ENCODE measurements at places on chromosomes 3 and 15. TPM values are rescaled to one million over a fixed set of nuclear protein-coding genes. Genes with fewer than 3 reads are reported as not detected.

GRCh38 chr3:19547665-19548464 is 386.2 kb downstream of the EFHB start:
- DNase-seq = no peak

DNA sequence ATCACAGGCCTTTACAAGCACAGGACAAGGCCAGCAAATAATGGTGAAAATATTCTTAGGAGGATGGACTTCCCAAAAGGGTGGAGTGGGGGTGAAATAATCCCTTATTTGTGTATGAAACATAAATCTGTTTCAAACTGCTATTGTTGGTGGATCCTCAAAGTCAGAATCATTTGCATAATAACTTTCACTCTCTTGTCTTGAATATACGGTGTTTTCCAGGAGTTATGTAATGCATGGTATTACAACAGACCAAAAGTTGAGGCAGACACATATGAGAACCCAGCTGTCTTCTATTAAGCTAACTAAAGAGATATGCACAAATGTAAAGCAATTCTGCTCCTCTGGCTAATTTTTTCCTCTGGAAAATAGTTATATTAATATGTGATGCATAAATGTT is 57.7 kb downstream of the PRTG start:
- no peak for DNase-seq

GRCh38 chr15:40763801-40764628 is at the start of gene GCHFR:
GCHFR (plus strand) TSS chr15:40764068; CDS start chr15:40764181, 113 bp downstream.
- peak; percentile 93 for DNase-seq

DNA sequence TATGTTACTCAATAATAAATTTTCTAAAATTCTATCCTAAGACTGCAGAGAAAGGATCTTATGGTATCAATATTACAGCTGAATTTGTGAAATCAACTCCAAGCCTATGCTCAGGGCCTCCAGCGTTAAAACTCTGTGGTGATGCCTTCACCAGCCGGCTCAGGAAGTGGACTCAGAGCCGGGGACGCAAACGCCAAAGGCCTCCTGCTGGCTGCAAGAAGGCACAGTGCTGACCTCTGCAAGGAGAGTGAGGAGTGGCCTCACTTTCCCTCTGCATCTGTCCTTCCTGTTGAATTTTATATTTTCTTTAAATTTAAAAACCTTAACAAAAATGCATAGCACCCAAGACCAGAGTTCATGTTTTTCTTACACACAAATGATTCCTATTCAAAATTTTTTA is 48.5 kb downstream of the HERC2 start:
- no peak for DNase-seq

- no peak for DNase-seq
These were observed at the start of gene MAGEL2 for GRCh38 chr15:23647421-23648370. MAGEL2 (minus strand) TSS chr15:23647867; CDS start chr15:23647742, 125 bp downstream.

CCR1 gene
- total RNA-seq = not detected
